ENCODE measurements at places on chromosomes 2 and 18.
A peak's percentile ranks its signal among the peaks of the same experiment; 100 is the strongest.

GRCh38 chr2:35454966-35455638 lies 900.5 kb upstream of the CRIM1 start:
- peak; percentile 1 for DNase-seq

GRCh38 chr2:27701676-27702075 lies 38.0 kb downstream of the SLC4A1AP start:
- DNase-seq: no peak

- DNase-seq: no peak
Measured at GRCh38 chr2:15378148-15378908, 182.8 kb downstream of the NBAS start.

DNA sequence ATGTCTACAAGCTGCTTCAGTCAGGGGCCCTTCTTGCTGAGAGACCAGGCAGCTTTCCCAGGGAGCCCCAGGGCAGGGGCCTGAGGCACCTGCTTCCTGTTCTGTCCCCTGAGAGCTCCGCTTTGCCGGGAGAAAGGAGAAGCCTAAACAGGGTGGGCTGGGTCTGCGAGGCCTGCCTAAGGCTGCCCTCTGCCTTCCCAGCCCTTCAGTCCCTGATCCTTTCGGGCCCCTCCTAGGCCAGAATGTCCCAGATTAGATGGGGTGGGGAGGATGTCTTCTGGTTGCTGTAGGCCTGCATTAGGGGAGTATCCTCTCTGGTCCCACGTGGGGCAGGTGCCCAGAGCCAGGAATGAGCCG lies 72.4 kb downstream of the TGOLN2 start:
- no peak for DNase-seq

DNA sequence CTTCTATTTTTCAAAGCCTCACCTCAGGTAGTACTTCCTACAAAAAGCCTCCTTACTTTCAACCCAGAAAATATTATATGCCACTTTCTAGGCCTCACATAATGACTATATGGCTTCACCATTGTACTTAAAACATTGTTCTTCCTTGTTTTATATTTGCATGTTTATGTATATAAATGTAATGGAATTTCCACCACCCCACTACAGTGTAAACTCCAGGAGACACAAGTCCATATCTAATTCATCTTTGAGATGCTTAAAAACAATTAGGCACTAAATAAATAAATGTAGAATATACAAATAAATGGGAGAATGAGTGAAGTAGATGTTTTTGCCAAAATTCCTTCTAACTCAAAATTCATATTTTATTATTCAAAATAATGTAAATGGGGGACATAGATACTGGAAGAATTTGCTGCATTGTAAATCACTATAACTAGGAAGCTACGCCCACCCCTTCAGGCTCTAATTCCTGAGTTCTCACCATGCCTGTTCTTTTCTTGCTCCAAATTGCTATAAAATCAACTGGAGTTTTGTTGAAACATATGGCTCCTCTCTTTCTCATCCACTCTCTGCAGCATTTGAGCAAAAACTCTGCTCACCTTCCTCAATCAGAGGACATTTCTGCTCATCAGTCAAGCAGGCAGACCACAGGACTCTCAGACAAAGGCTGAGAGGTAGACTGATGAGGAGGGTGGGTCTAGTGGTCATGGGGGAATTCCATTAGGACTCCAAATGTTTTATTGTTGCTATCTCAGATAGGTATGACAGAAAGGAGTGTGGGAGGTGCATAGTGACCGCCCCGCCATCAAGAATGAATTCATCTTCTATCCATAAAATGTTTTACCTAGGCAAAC lies 243.0 kb downstream of the HNMT start:
- DNase-seq: no peak

DNA sequence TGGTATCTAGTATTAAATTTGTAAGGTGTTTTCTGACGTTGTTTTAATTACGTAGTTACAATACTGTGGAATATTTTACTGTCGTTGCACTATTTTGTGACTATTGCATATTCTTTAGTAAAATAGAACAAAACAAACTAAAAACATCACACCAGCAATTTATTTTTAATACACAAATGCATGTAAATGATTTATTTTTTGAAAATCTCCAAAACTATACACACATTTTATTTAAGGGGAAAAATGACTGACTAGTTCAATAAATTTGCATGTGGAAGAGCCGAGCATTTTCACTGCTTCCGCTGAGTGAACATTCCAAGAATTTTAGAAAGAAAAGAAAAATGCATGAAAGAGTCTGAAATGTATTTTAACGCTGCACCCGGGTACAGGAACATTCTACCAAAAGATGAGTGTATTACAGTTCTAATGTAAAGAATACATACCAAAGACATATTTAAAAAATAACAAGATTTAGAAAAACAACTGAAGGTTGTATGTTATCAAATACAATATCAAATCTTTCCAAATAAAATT lies 257.7 kb downstream of the MEIS1 start:
- no peak for DNase-seq

- no peak for DNase-seq
Measured at GRCh38 chr2:33014268-33014667, 67.5 kb downstream of the LTBP1 start.

DNA sequence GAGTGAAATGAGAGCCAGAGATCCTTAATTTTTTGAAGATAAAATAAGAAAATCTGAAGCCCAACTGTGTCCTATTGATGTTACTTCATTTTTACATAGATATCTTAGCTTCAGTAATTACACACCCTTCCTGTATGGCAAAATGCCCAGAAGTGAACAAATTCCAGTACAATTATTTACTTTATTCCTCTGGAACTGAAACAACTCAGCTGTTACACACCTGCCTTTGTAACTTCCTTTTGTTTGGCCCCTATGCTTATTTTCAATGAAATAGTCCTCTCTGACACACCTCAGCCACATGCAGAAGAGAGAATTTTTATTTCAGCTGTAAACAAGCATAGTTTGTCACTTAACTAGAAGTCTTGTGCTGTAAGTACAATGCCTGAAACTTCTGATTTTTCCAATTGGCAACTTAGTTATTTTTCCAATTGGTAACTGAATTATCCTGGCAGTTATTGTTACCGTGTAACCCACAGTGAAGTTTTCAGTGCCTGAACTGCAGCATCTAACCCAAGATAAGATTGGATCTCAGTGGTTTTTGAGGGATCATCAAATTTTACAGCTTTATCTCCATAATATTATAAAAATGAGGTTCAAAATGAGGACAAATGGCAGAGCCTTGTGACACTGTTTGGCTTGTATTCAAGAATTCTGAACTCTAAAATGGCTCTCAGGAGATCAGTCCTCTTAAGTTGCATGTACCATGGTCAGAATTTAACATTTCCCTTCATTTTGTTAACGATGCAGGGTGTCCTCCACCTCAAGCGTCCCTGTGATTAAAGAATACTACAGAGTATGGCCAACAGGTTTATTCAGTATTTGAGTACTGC lies 82.6 kb downstream of the PKP4 start:
- peak; percentile 12 for DNase-seq
